ENCODE measurements at places on chromosomes 2 and 18.

DNA sequence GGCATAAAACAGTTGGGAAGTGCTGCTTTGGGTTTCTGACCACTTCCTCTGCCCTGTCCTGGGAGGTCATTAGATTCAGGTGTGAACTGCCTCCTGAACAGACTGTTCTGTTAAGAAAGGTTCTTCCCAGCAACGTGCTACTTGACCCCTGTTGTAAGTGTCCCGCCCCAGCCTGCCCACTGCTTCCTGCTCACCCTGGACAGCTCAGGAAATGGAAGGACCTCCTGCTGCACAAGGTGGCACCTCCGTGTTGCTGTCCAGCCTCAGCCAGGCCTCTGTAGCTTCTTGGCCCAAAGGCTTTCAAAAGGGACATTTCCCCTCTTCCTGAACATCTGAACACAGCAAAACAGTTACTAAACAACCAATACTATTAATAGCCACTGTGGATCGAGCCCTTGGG is 5.3 kb downstream of the TOGARAM2 start:
- no peak for DNase-seq

- DNase-seq = no peak
Observed at GRCh38 chr2:130796290-130796689, 40.4 kb upstream of the ARHGEF4 start.

DNA sequence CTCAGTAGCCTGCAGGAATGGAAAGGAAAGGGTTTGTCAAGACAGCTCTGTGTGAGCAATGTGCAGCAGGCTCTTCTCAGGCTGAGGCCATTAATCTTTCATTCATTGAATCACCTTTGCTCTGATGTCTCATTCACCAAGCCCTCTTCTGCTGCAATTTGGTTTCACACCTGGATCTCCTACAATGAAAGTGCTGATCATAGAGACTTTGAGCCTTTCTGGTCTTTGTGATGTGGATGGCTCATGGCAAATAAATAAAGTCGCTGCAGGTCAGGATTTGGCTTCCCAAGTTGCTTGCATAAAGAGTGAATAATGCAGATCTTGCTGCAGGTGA is 95.8 kb upstream of the SPRED2 start:
- no peak for DNase-seq

GRCh38 chr2:223238301-223238700 is 186.3 kb downstream of the KCNE4 start:
- no peak for DNase-seq

DNA sequence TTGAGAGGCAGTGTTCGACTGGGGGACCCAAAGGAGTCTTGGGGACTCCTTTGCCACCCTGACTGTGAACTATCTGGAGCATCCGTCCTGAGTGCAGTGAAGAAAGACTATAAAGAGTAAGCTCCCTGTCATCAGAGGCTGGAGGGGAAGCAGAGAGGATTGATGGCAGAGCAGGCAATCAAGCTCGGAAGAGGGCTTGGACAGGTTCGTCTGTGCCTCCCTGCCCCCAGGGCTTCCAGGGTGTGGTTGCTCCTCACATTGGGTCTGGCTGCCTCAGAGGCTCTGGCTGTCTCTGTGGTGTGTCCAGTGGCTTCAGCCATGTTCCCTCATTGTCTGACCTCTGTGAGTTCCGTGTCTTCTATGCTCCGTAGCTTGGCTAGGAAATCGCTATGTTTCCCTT is 13.8 kb upstream of the EN1 start:
- DNase-seq = no peak

DNA sequence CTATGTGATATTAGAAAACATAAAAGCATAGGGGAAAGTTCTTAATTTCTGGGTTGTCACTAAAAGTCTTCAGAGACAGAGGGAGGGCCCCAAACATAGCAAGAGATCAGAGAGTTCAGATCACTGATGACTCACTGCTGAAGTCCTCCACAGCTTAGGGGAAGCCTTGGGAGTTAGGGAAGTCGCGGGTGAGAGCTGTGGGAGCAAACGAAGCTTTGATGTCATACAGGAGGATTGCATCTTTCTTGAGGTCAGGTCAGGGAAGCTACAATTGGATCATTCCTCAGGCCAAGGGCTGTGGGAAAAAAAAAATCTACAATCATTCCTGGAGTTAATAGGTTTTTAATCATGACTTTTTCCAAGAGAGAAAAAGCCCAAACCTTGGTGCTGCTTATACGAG is 96.2 kb downstream of the COPS8 start:
- DNase-seq = no peak

- DNase-seq = no peak
Observed at GRCh38 chr2:43217228-43218154, 8.9 kb downstream of the ZFP36L2 start.

- DNase-seq = no peak
Observed at GRCh38 chr2:17805166-17805565, 11.1 kb upstream of the MSGN1 start.

GRCh38 chr18:7236933-7237332 is 6.0 kb downstream of the LRRC30 start:
- DNase-seq = no peak

GRCh38 chr2:3348767-3349166 is 28.9 kb downstream of the EIPR1 start:
- no peak for DNase-seq
